ENCODE measurements at places on chromosomes 16 and 17.

DNA sequence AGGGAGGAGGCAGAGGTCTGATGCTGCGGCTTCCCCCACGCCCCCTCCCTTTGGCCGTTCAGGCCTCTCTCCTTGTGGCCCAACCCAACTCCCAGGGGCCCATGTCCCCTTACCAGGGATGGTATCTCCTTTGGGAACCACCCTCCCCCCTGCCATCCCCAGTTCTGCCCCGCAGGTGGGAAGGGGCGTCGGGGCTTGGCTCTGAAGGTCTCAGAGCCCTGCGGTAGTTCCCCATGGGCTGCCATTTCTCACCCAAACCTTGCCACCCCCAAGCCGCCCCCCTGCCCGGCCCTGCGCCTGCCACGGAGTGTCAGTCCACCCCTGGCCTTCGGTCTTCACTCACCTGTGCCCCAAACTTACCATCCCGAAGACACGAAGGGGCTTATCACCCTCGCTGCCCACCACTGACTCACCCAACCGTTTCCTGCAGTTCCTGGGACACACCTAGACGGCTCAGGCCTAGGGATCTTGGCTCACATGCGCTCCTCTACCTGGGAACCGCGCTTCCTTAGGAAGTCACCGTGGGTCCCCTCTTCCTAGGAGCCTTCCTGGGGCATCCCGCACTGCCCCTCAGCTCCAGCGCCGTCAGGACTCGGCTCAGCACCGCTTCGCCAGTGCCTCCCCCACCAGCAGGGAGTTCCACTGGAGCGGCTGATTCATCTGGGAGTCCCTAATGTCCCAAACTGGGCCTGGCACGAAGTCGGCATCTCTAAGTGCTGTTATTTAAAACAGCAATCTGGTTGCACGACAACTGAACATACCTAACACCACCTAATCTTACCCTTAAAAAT, 1.1 kb upstream of the DOC2A start:
- no peak for DNase-seq

DNA sequence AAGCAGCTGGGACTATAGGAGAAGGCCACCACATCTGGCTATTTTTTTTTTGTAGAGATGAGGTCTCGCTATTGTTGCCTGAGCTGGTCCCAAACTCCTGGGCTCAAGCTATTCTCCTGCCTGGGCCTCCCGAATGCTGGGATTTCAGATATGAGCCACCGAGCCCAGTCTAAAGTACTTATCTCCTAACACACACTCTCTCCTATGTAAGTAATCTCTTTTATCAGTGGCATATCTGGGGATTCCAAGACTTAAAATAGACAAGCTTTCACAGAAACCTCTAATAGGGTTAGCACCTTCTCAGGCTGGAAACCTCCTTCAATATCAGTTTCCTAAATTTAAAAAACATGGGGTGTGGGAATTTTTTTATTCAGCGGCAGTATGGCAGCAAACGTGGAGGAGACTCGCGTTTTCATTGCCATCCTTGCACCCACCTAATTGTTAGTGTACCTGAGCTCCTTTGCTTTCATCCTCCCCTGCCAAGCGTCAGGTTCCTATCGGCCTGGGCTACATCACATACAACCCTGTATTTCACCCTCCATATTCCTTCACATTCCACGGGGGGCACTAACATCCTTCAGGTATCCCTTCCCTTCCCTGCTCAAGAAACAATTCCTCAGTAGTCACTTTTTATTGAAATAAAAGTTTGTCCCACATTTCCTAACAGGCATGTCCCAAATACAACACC, 1.1 kb downstream of the EZH1 start:
- DNase-seq, result no peak

DNA sequence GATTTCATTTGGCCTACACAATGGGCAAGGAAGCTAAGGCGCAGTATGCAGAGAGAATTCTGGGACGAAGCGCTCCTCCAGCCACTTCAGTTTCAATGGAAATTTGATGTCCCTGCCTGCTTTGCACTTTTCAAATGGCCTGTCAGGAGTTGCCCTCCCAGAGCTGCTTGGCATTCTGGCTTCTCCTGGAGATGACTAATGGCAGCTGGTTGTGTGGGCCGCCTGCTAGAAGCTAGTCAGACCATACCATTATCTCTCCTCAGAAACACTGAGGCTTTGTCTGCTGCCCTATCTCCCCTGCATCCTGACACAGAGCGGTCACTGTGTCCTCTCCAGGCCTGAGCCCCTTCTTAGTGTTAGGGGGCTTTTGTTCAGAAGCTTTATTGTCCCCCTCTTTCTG, 180.1 kb downstream of the SPECC1 start:
- no peak for DNase-seq

DNA sequence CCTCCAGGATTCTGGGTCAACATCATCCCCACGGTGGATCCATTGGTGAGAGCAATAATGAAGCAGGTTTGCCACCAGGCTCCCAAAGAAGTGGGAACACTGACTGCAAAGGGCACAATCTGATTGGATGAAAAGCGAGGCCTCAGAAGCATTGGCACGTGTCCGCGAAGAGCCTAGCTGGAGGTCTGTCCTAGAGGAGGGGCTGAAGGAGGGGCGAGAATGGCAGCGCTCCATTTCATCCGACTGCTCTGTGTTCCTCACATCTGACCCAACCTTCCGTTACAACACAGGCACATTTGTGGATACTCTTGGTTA, 79.9 kb downstream of the MRC2 start:
- DNase-seq, result no peak

GRCh38 chr16:55041540-55042234, 111.0 kb downstream of the IRX5 start:
- DNase-seq, result no peak

GRCh38 chr17:1108765-1109605, 70.8 kb downstream of the ABR start:
- no peak for DNase-seq

- DNase-seq, result no peak
Observed at GRCh38 chr16:53323924-53324323, 110.3 kb upstream of the RBL2 start.

GRCh38 chr17:79361221-79361734, 249.6 kb downstream of the RBFOX3 start:
- DNase-seq, result no peak

DNA sequence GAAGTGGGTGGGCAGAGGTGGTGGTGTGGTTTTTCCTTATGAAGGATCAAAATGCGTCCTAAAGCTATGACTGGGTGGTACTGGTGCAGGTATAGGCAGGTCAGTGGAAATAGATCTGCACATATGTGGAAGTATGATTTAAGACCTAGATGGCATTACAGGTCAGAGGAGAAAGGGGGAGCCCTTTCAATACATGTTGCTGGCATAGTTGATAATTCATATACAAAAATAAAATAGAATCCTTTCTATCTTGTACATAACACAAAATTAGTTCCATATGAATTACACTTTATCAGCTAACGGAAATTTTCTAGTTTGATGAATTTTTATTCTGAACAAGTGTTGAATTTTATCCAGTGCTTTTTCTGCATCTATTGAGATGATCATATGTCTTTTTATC, 20.8 kb upstream of the PIK3R5 start:
- no peak for DNase-seq

GRCh38 chr16:48965386-48965785, 316.3 kb downstream of the CBLN1 start:
- no peak for DNase-seq

- DNase-seq, result no peak
Observed at GRCh38 chr17:37089956-37090355, 141.2 kb downstream of the AATF start.

DNA sequence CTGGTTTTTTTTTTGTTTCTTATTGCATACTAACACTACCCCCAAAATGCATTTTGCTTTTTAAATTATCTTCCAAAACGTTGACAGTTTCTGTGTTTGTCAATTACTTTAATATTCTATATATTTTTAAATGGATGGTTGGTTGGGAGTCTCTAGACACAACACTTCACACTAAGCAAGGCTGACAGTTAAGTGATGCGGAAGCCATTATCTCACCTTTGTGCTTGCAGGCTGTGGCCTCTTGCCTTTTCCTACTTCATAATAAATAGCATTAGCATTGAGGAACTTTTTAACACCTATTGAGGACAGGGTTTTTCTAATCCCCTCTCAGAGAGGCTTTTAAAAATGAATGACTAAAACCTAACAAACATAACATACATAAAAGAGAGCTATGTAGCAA, 280.8 kb upstream of the TBX2 start:
- DNase-seq, result no peak

DNA sequence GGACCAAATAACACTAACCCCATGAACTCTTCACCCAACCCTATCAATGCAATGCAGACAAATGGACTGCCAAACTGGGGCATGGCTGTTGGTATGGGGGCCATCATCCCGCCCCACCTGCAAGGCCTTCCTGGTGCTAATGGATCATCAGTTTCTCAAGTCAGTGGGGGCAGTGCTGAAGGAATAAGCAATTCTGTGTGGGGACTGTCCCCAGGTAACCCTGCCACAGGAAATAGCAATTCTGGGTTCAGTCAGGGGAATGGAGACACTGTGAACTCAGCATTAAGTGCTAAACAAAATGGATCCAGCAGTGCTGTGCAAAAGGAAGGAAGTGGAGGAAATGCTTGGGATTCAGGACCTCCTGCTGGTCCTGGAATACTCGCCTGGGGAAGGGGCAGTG, 78.9 kb downstream of the TMC6 start:
- DNase-seq, result no peak

DNA sequence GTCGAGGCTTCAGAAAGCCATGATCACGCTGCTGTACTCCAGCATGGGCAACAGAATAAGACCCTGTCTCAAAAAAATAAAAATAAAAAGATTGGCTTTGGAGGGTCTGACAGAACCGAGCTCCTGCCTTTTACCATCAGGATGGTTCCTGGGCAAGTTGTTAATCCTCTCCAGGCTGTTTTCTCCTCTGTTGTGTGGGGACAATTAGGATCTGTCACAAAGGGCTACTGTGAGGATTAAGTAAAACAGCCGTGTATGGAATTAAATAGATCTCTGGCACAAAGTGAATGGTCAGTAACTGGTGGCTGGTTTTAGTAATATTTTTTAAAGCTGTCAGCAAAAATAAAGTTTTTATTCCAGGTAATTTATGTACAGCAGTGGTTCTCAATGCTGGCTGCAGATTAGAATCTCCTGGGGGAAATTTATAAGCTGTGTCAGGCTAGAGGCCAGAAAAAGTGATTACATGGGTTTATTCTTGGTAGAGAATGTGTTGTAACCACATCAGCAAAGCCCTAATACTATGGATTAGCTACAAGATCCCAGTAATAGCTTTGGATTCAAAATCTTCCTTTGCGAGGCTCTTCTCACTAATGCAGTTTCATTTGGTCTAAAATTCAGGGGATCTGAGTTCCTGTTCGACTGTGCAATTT, 47.2 kb downstream of the GPRC5B start:
- no peak for DNase-seq

DNA sequence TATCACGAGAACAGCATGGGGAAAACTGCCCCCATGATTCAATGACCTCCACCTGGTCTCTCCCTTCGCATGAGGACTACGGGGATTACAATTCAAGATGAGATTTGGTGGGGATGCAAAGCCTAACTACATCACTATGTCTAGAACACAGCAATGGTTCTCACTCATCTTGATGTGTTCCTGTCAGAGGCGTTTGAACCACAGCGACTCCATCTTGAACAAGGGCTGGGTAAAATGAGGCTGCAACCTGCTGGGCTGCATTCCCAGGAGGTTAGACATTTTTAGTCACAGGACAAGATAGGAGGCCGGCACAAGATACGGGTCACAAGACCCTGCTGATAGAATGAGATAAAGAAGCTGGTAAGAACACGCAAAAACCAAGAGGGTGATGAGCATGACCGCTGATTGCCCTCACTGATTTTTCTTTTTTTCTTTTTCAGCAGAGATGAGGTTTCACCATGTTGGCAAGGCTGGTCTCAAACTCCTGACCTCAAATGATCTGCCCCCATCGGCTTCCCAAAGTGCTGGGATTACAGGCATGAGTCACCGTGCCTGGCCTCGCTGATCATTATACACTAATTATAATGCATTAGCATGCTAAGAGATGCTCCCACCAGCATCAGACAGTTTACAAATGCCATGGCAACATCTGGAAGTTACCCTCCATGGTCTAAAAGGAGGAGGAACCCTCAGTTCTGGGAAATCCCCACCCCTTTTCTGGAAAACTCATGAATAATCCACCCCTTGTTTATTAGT, 3.0 kb upstream of the PPY start:
- no peak for DNase-seq

DNA sequence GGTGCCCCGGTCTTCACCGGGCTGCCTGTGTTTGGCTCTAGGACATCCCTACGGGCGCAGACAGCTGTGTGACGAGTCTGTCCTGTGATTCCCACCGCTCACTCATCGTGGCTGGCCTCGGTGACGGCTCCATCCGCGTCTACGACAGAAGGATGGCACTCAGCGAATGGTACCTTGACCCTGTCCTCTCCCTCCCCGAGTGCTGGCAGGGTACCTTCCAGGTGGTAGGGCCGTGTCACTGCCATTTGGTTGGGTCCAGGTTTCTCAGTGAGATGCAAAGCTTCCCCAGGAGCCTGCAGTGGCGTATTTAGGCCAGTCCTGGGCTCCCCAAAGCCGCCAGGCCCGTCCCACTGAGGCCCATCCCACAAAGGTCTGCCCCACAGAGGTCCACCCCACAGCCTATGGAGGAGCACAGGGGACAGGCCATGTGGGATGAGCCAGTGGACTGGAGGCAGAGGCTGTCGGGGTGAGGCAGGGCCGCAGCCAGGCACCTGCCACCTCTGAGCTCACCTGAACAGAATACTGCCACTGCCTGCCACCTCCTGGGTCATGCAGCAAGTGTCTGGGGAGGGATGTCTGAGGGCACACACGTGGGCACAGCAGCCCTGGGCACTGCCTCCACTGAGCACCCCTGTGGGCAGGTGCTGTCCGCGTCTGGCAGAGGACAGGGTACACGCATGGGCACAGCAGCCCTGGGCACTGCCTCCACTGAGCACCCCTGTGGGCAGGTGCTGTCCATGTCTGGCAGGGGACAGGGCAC, 31.4 kb upstream of the CHMP6 start:
- no peak for DNase-seq

GRCh38 chr16:90023078-90023447, 3.8 kb upstream of the DBNDD1 start:
- no peak for DNase-seq

DNA sequence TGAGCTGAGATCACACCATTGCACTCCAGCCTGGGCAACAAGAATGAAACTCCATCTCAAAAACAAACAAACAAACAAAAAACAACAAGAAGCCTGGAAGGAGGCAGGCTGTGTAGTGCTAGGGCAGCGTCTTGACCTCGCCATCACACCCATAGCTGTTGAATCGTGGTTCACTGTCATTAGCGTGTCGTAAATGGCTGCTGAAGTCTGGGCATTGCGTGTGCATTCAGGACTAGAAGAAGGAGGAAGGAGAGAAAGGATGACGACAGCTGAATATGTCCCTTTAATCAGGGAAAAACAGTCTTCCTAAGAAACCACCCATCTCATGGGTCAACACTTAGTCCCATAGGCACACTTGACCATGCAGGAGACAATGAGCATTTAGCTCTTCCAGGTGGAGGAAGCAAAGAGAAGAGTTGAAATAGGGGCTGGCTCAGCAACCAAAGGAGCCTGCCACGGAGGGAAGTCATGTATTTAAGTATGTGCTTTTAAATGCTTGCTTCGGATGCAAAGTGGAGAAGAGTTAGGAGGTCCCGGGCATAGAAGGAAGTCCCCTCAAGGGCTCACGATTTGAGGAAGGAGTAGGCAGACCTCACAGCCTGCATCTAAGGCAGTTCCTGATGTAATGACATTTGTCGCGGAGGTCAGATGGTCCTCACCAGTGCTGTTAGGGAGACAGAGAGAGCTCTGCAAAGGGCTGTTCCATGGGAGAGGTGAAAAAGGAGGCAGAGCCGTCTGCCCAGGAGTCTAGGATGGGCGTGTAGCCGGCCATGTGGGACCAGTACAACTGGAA, 8.8 kb downstream of the PRSS22 start:
- no peak for DNase-seq

GRCh38 chr16:55754056-55754455, 78.8 kb downstream of the CES1 start:
- DNase-seq, result no peak
